ENCODE measurements at places on chromosomes 3 and 15.

- DNase-seq, result no peak
These were observed 33.4 kb upstream of the RAB6B start for GRCh38 chr3:133928903-133929607.

GRCh38 chr15:75167588-75168350, 33.9 kb upstream of the C15orf39 start:
- DNase-seq, result no peak

- DNase-seq, result peak; percentile 61
These were observed 54.9 kb upstream of the LRTM1 start for GRCh38 chr3:54982807-54983206.

GRCh38 chr3:172591876-172592771, 68.9 kb upstream of the TNFSF10 start:
- DNase-seq, result no peak

GRCh38 chr3:138227650-138228049, 40.5 kb downstream of the ARMC8 start:
- DNase-seq, result no peak

- DNase-seq, result no peak
These were observed 8.4 kb downstream of the DNAJA4 start for GRCh38 chr15:78272776-78273175.

DNA sequence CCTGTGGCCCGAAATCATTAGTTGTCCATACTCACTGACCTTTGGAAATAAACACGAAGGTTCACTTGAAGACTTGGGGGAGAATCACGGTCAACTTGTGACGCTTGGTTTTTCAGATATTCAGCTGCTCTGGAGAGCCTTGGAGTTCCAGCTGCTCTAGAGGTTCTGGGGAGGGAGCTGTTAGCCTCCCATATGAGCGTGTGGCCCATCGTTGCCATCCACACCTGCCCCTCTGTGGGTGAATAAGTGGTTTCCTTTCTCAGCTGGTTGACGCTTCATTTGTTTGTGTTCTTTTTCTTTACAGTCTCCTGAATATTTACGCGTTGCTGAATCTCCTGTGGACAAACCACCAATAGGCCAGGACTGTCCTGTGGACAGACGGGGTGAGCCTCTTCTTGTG, 35.6 kb downstream of the APBA2 start:
- DNase-seq, result no peak

DNA sequence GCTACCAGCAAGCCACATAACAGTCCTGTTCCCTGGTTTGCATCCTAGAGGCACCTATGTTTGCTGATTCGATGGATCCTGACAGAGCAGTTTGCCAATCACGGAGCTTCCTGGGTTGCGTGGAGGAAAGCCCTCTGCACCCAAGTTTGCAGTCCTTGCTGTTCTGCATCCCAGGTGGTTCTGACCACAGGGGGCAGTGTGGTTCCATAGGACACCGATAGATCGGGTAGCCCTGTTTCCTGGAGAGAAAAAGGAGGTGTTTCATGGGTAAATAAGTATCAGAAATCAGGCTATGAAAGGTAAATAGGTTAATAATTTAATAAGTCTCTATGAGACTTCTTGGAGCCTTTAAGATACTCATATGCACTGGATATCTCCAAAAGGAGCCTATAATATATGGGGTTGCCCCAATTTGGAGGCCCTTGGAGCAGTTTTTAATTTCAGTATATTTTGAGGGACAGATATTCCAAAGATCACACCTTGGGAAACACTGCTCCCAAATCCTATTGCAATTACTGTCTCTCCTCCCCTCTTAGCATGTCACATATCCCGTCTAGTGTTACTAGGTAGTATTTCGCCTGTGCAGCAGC, 194.6 kb upstream of the TPM1 start:
- DNase-seq, result peak; percentile 85

Data from islet precursor cell (in vitro differentiated cells).